WTC11 (cell line): ENCODE measurements at places on chromosomes 5 and 9.

DNA sequence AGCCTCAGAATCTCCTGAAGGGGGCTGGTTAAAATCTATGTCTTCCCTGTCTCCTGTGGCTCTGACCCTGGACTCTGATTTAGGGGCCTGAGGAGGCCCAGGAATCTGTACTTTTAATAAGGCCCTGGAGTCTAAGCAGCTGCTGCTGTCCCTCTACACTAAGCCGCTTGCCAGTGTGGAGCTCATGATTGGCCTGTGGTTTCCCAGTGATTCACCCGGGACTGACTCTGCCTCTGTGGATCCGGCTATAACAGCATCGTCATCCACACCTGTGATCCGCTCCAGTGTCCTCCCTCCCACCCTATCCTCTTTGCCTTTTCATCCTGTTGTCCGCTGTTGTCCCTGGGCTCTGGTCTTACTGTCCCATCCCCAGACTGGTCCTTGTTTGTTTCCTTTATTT, 3.7 kb downstream of the SLC31A2 start:
- no peak for DNase-seq

- no peak for DNase-seq
These were observed 68.8 kb upstream of the NTRK2 start for GRCh38 chr9:84600739-84601138.

DNA sequence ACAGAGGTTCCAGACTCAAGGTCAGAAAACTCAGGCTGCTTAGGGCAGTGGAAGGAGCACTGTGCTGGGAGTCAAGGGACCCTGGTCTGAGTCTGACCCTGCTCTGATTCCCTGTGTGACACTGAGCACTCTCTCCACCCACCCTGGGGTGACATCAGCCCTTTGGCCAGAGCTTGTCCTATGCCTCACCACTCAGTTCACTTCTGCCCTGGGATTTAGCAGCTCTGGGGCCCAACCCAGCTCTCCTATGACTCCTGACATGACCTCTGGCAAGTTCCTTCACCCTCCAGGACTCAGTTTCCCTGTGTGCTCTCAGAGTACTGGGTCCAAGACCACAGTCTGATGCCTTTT, 63.9 kb downstream of the FAM114A2 start:
- DNase-seq, result no peak

DNA sequence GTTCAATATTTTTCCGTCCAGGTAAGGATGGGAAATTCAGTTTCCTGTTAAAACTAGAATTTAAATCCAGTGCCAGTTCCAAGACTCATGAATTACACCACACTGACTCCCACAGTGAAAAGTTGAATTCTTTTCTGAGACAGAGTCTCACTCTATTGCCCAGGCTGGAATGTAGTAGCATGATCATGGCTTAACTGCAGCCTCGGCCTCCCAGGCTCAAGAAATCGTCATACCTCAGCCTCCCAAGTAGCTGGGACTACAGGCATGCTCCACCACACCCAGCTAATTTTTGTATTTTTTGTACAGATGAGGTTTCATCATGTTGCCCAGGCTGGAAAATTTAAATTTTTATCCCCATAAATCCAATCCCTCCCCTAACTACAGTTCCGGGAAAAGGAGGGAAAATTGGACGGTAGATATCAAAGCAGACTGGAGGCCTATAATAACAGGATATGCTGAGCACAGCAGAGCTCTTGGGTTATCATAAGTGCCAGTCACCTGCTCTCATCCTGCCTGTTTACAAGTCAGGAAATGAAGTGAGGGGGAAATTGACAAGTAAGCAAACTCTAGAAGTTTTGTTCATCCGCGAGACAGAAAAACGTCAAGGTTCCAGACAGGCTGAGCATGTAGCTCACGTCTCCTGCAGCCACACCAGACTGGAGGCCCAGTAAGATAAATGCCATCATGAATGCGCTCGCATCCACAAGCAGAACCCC, 105.7 kb downstream of the UGCG start:
- no peak for DNase-seq

GRCh38 chr5:89308606-89309040, 425.6 kb upstream of the MEF2C start:
- DNase-seq, result no peak

GRCh38 chr9:8074713-8075286, 275.2 kb upstream of the DMAC1 start:
- DNase-seq, result no peak

DNA sequence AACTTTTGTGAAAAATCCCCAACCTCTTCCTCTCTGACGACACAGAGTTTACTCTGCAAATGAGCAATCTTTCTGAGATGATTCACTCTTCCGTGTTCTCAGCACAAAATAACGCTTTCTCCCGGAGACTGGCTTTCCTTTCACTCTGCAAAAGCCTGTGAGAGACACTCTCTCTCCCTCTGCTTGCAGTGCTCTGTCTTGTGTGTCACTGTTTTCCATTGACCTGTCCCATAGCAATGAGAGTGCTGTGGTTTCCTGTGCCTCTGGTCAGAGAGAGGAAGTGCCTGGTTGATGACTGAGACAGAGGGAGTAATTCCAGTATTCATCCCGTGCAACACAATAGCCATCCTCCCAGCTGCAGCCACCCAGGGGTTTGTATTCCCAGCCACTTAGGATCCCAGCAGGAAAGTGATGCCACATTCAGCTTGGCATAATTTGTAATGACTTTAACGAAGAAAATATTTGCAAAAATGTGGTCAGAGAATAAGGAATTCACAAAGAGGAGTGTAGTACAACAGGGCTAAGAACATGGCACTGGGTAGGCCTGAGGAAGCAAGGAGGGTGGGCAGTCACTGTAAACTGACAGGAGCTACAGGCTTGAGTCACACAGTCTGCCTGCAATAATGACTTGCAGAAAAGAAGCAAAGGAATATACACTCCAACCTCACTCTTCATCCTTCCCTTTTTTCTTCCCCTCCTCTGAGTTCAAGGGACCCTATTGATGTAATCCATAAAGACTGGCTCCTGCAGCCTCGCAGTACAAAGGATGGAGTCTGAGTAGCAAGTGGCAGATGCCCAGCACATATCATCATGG, 463.5 kb upstream of the RGMB start:
- peak; percentile 24 for DNase-seq
